ENCODE measurements at places on chromosomes 5 and 9.

DNA sequence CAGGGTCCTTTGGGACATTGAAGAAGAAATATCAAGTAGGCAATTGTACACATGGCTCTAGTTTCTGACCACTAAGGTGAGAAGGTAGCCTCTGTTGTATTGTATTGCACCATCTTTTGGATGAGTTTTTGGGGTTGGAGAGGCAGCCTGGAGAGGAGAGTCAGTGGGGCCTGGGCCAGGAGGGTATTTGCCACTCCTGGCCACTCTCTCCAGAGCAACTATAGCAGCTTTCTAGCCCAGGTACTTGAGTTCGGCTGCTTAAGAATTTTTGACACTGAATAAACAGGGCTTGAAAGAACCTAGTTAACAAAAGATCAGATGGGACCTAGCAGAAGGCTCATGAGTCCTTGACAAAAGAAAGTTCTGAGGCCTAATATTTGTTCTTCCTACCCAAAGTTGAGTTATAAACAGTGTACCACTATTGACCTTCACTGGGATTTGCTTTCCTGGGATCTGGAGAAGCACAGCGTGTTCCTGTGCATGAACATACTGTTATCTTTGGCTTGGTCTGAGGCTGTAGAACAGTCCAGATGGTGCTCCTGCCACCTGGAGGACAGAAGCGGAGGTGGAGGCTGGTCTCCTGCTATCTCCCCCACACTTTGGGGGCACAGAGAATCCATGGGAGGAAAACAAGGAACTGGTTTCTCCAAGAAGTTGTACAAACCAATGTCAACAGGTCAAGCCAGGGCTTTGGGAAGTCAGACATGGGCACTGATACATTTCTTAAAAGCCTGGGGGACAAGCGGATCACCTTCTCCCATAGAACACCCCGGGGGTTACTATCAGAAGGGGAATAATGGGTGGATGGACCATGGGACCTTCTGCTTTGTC, 110.4 kb upstream of the LIFR start:
- DNase-seq, result no peak

GRCh38 chr5:59133764-59134261, 550.9 kb downstream of the RAB3C start:
- no peak for DNase-seq

DNA sequence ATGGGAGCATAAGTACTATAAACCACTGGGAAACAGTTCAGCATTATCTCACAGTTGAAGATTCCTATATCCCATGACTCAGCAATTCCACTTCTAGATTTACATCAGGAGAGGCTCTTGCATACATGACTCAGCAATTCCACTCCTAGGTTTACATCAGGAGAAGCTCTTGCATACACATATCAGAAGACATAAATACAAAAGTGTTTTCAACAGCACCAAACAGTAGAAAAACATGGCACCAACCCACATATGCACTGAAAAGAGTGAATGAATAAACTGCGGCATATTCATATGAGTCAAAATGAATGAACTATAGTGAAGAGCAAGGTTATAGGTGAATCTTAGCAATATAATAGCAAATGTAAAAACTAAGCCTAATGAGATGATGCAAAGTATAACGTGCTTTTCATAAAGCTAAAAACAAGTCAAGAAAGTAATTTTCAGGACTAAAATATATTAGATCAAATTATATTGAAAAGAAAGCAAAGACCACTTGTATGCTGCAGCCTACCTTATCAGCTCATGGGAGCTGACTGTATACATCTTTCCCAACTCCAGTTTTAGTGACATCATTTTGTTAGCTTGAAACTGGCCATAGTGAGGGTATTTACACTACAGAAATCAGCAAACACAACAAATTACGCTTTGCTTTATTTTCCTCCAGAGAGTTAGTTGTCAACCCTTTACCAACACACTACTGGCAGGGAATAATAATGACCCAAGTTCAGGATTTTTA, 95.8 kb downstream of the ANKRD18B start:
- no peak for DNase-seq

- no peak for DNase-seq
Observed at GRCh38 chr9:107922260-107922659, 432.7 kb upstream of the KLF4 start.

DNA sequence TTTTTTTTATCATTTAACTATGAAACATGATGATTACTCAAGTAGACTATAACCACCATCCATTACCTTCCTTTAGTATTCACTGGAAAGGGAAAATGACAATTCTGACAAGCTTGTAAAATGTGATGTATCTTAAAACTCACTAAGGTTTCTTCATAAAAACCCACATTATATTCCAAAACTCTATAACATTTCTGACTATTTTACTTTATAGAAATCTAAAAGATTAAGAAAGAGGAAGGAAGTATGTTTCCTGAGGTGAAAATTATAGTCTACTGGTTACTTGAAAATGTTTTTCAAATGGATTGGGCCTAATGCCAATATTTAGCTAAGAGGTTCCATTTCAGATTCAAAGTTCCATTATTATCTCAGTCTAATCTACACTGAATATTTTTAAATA, 1982.2 kb upstream of the C9orf72 start:
- DNase-seq, result no peak

GRCh38 chr9:92564504-92564903, 28.7 kb upstream of the ECM2 start:
- no peak for DNase-seq

DNA sequence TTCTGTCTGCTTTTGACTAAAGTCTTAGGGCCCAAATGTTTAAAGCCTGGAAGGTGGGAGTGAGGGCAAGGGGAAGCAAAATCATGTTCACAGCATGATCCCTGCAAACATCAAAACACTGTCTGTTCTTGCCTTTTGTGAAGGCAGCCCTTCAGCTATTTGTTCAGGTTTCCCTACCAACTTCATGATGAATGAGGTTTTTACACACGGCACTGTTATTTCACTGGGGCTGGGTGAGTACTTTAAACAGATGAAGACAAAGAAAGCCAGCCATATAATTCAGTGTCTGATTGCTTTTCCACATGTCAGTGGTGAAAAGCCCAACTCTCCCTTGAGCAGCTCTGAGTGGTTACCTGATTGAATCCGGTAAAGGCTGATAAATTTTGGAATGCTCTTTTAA, 224.7 kb upstream of the GRAMD2B start:
- no peak for DNase-seq

DNA sequence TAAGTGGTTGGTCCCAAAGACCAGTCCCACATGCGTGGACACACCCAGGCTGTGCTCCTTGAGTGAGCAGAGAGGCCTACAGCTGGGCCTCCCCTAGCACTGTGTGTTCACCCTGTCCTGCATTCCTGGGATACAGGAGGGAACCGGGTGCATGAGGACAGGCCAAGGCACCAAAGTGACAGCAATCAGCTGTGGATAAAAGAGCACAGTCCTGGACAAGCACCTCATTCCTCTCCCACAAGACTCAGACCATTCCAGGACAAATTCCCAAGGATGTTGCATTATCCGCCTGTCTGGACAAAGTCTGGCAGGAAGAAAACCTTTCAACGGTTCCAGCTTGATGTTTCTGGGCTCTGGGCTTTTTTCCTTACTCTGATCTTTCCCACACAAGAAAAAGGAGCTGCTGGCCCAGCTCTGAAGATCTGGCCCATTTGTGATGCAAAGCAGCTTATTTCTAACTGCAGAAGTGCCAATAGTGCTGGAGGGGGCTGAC, 273.2 kb downstream of the ENC1 start:
- no peak for DNase-seq

DNA sequence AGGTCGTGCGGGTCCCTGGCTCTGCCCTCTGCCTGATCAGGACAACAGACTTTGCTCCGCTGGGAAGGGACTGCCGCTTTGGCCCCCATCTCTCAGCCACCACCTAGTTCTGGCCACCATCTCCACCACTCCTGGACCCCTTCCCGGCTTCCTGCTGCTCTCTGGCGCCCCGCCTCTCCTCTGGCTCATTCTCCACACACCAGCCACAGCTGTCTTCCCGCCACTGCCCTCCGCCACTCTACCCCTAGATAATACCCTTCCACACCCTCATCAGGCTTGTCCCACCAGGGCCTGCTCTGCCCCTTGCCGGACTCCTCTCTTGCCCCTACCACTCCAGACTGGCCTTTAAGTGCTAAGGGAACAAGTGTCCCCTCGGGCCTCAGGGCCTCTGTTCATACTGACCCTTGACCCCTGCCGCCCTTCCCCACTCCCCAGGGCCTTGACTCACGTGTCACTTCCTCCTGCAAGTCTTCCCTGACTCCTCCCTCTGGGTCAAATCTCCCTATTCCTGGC, 3.0 kb upstream of the CDX1 start:
- DNase-seq, result no peak

- DNase-seq, result no peak
Observed at GRCh38 chr5:37816883-37817282, 23.0 kb downstream of the GDNF start.

Data from stimulated activated CD8-positive, alpha-beta memory T cell treated with anti-CD3 and anti-CD28 coated beads, Interleukin-15, amount 100 ng/mL, for 1 hour (primary cell).